ENCODE measurements at places on chromosomes 3 and 15.

GRCh38 chr3:16795581-16795980 lies 89.2 kb upstream of the PLCL2 start:
- DNase-seq, result no peak

GRCh38 chr15:34085746-34086145 lies 15.9 kb downstream of the EMC7 start:
- no peak for DNase-seq

GRCh38 chr3:169147238-169148008 lies 516.1 kb downstream of the MECOM start:
- peak; percentile 86 for DNase-seq

DNA sequence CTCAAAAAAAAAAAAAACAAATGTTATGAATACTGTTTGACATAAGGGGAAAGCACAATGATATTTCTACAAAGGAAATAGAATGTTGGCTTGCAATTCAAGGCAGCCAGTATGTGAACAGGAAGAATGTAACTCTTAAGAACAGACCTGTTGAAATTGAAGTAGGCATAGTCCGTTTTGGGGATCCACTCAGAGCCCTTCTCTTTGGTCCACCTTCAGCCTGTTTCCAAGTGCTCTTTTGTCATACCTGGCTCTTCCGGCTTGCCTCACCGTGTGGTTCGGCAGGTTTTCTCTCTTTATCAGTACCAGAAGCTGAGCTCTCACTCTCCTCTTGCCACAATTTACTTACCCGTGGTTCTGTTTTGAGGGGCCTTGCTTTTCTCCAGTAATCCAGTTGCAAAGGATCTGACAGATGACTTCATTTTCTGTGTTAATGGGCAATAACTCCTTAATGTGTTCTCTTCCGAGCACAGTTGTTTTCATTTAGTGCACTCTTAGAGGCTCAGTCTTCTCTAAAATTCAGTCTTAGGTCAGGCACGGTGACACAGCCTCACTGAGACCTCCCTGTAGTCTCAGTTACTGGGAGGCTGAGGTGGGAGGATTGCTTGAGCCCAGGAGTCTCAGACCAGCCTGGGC lies 6.7 kb downstream of the ABHD17C start:
- no peak for DNase-seq

DNA sequence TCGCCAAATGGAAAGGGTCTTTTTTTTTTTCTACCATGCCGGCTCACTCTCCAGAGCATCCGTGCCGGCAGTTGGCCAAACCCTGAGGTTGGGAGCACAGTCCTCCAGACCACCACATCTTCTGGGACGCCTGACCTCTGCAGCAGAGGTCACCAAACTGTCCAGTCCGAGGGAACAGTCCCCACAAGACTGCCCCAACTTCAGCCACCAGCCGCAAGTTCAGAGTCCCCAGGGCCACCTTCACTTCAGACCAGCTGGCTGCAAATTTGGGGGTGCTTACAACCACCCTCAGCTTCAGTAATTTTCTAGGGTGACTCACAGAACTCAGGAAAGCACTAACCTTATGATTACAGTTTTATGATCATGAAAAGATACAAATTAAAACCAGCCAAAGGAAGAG lies 28.9 kb downstream of the PLA2G4D start:
- DNase-seq, result no peak

DNA sequence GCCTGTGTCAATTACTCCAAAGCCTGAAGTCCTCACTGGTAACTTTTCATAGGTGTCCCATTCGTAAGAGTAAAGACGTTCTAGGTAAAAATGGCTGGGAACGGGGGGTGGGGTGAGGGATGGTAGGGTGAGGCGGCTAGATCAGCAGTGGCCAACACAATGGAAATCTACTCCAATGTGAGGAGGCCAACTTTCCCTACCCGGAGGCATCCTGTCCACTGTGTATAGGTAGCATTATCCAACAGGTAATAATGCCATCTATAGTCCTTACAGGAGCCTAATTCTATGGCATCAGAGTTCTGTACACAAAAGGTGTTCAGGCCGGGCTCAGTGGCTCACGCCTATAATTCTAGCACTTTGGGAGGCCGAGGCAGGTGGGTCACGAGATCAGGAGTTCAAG lies 29.1 kb downstream of the HDC start:
- DNase-seq, result no peak

DNA sequence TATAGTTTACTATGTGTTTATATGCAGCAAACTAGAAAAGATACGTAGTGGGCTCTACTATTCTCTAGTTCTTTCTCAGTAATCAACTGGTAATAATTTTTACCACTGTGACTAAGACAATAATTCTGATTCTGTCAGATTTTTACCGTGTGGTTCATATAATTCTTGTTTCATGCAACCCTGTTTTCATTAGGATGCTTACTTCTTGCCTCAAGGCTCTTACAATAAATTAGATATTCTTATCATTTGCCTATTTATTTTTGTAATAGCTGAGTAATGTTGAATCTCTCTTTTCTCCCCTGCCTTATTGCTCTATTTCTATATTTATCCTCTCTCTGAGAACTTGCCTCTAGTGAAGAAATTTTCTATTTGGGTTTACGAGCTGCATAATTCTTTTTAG lies 524.7 kb downstream of the NAALADL2 start:
- no peak for DNase-seq

GRCh38 chr3:8279476-8279875 lies 222.1 kb upstream of the LMCD1 start:
- DNase-seq, result peak; percentile 16

DNA sequence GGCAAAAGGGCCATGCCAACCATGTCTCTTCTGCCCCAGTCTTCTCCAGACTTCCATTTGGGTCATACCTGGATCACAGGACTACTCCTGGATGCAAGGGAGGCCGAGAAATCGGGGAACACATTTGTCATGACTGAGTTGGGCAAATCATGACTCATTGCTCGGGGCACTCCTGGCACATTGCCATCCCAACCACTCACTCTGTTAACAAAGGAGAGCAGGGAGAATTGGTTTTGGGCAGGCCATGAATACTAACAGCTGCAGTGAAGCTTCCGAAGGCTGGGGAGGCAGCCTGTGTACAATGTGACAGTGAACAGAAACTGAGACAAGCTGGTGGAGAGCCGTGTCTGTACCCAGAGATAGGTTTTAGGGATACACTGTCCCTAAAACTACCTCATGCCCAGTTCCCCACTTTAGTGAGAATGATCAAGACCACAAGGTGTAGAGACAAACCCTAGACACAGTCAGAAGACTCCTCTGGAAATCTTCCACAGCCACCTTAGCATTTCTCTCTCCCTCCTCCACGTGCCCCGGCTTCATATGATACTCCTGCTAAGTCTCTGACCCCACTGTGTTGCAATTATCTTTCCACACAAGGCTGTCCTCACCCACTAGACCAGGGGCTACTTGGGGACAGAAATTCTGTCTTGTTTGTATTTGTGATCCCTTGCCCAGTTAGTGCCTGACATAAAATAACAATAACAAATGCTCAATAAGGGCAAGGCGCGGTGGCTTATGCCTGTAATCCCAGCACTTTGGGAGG lies 10.5 kb upstream of the BUB1B start:
- no peak for DNase-seq

DNA sequence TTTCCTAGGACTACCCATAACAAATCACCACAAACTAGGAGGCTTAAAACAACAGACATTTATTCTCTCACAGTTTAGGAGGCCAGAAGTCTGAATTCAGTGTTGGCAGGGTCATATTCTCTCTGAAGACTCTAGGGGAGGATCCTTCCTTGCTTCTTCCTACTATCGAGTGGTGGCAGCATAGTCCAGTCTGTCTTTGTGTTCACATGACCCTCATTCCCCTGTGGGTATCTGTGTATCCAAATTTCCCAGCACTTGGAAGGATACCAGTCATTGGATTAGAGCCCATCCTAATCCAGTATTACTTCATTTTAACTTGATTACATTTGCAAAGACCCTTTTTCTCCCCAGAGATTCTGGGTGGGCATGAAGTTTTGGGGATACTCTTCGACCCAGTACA lies 63.8 kb downstream of the GMPS start:
- no peak for DNase-seq

DNA sequence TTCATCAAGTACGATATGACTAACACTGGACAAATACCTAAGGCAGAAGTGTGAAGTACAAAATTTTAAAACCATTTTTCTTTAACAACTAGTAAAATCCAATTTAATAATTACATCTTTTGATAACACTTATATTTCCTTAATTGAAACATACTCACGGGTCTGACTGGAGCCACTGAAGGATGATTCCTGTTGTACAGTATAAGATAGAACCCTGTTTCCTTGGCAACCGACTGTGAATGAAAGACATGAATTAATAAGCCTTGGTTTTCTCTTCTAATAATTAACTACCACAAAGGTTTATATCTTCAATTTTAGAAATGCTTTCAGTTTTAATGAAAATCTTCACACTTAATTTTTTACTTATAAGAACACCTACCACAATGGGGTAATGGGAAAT lies 19.4 kb downstream of the DHX36 start:
- no peak for DNase-seq

- DNase-seq, result no peak
Observed at GRCh38 chr15:52103217-52104207, 9.1 kb downstream of the BCL2L10 start.

DNA sequence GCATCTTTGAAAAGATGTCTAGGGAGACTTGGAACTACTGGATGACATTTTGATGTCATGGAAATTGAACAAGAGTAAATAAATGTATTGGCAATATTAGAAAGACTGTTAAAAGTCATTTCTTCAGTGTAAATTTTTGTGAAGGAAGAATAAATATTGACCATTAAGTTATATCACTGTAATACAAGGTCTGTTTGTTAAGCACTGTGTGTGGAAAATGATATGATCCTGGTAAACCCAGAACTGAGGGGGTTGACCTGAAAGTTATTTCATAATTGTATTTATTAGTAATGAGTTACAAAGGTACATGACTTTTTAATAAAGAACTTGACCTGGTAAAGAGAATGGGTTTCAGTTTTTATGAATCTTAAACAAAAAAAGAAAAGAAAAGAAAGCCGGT lies 106.6 kb downstream of the B3GALNT1 start:
- no peak for DNase-seq

- DNase-seq, result no peak
Observed at GRCh38 chr15:63047792-63048114, 5.2 kb downstream of the TPM1 start.

DNA sequence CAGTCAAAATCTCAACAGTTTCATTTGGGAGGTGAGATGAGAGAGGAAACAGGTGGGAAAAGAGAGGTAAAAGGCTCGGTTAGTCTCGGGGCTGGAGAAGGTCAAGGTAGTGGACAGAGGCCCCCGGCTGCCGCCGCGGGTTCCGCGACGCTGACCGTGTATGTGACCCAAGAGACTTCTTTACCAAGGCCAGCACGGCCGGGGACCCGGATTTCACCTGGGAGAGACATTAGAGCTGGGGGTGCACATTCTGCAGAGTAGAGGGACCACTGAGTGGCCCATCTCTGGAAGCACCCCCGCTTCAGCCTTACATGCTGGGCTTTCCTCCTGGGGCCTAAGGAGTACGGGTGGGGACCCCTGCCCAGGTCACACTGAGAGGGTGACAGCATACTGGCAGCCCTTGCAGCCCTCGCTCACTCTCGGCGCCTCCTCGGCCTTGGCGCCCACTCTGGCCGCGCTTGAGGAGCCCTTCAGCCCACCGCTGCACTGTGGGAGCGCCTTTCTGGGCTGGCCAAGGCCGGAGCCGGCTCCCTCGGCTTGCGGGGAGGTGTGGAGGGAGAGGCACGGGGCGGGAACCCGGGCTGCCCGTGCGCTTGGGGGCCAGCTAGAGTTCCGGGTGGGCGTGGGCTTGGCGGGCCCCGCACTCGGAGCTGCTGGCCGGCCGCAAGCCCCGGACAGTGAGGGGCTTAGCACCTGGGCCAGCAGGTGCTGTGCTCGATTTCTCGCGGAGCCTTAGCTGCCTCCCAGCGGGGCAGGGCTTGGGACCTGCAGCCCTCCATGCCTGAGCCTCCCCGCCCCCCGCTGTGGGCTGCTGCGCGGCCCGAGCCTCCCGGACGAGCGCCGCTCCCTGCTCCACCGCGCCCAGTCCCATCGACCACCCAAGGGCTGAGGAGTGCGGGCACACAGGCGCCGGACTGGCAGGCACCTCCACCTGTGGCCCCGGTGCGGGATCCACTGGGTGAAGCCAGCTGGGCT lies 41.3 kb upstream of the RPL32 start:
- DNase-seq, result no peak

- no peak for DNase-seq
Observed at GRCh38 chr3:59016930-59017616, 32.8 kb downstream of the CFAP20DC start.

DNA sequence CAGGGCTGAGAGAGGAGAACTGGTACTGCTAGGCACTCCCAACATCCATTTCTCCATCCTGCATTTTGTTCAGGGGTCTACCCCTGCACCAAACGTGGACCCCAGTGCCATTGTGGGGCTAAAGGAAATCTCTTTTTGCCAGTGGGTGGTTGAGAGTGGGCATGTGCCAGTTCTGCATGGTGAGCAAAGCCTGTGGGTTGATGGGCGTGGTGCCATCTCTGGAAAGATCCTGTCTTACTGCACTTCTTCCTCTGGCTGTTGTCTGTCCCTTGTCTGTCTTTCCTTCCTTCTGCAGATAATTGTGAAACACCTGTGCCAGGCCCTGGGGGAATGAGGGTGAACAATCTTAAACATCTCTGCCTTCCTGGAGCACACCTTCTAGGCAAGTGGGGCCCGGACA lies 1.4 kb upstream of the RARRES1 start:
- DNase-seq, result no peak

DNA sequence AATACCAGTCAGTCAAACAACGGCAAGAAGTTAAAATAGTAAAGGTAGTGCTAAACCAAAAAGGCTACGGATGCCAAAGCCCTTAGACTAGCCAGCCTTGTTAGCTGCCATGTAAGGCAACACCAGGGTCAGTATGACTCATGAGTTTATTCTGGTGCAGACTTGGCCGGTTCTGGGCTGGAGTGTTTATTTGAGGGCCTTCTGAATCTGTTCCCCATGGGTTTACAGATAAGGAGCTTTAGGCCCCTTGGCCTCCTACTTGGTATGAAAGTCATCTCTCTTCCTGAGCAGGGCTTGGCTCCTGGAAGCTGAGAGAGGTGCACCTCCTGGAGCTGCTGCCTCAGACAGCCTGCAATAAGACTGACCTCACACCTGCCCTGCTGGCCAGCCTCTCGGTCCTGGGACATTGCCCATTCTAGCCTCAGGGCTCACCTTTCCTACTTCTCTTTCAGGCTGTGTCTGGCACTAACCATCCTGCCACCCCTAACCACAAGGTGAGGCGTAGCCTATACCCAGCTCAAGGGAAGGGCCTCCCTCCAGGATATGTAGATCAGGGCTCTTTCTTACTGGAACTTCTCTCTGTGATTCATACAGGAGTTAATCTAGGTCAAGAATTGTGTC lies 10.4 kb upstream of the RTP1 start:
- no peak for DNase-seq

DNA sequence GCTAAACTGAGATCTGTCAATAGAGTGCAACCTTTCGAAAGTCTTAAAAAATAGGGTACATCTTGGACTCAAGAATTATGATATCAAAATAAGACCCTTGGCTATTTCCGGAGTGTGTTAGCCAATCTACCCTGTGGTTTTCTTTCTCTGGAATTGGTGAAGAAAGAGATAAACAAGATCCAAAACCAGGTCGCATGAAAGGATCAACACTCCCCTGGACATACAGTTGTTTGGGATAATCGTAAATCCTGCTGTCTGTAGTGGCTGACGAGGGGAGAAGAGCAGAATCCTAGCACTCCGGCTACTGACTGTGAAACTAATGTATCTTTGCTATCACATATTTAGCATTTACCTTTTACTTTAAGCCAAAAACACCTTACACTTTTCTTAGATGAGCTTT lies 30.9 kb downstream of the FNDC3B start:
- no peak for DNase-seq

GRCh38 chr15:88994286-88994685 lies 81.1 kb upstream of the MFGE8 start:
- no peak for DNase-seq
